ENCODE measurements at places on chromosomes 5 and 9.

DNA sequence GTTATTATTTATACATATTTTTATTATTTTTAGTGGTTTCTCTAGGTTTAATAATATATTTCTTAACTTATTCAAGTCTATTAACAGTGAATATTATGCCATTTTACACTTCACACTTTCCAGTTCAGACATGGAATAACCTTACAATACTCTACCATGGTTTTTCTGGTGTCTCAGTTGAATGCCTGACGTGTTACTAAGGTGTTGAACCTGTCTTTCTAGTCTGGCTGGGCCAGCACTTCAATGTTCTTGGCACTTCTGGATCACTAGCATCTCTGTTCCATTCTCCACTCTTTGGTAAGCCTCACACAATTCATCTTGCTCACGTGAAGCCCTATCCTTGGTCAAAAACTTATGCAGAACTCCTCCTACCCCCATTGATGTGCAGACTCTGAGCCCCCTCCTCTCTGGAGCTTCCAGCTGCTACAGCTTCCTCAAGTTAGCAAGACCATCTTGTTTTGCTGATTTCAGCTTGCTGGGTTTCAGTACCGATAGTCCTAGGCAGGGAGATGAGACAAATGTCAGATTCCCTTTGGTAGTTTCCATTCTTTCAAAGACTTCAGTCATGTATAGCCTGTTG lies 243.1 kb downstream of the FBXO4 start:
- no peak for DNase-seq

- no peak for DNase-seq
Measured at GRCh38 chr5:179377421-179378115, 32.3 kb upstream of the ADAMTS2 start.

GRCh38 chr9:78871452-78872331 lies 574.8 kb downstream of the PSAT1 start:
- DNase-seq = no peak

DNA sequence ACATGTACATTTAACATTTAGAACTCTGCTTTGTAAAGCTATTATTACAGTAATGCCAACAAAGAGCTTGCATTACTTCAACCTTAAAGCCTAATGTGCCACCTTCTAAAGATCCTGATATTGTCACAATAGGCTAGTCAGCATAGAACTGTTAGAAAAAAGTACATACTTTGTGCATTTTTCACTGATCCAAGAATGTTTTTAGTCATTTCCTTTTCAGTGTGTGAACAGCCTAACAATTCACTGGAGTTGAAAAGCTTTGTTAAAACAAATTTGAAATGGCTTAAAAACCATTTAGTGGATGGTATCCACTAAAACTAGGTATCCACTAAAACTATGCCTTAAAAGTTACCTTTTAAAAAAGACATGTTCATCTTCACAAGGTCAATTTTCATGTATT lies 4.5 kb downstream of the RPS6 start:
- DNase-seq = no peak

DNA sequence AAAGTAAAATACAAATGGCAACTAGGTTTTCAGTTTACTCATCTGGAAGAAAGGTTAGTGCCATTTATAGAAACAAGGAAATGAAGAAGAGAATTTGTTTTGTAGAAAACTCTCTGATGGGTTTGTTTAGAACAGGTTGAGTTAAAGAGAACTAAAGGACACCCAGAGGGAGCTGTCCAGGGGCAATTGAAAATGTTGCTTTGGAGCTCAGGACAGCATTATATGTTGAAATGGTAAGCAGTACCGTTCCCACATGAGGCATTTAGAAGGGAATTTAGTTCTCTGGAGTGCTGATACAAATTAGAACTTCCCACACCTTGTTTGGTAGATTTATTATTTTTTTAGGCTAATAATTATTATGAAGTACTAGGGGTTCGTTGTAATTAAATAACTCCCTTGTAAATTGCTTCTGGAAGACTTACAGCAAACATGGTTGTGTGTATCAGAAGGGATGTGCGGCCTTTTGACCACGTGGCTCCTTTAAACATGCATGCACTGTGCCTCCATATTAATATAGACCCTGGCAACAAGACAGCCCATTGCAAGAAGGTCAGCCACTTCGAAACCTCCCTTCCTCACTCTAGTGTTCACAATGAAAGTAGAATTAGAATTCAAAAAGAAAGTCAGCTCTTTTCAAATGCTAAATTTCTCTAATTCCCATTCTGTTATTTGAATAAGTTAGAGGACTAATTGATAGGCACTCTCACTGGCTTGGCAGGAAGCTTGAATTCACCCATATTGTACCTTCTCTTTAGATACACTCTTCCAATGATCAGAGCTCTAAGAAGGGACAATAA lies 71.7 kb downstream of the ZNF462 start:
- DNase-seq = no peak

All from stimulated activated CD8-positive, alpha-beta memory T cell treated with anti-CD3 and anti-CD28 coated beads, Interleukin-4, amount 100 ng/mL, for 4 hours (primary cell).